Fibroblast of pulmonary artery (primary cell): ENCODE measurements at places on chromosomes 5 and 9.

DNA sequence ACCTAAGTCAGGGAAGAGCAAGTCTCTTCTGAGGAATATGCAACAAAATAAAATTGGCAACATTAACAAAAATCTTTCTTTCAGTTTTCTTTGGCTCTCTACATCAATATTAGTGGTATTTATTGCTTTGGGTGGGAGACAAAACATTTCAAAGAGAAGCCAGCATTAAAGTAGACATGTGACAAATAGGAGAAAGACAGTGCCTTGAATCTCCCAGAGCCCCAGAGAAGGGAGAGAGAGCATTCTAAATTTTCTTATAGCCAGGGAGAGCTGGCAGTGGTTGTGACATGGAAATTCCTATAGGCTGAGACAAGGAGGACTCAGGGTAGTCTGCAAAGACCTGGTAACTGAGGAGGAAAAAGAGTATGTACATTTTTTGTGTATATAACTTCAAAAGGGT, 79.4 kb upstream of the NREP start:
- DNase-seq: no peak

DNA sequence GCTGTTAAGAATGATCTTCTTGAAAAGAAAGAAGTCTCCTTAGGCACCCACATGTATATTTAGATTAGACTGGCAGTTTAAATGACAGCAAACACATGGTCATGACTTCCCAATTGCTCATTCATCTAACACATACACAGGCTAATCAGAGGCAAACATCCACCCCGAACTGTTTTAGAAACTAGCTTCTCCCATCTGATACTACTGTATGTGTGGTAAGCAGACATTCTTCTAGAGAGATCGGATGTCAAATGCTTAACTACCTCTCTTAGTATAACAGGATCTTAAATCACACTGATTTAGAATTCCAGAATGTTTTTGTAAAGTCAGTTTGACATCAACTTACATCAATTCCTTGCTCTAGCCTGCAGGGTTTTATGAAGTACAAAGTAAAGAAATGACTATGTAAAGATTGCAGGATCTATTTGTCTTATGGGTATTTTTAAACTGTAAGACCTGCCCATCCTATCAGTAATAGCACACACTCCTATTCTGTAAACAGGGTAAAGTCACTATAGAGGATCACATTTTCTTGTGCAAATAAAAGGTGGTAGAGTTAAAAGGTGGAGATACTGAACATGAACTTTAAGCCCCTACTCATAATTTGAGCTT, 239.7 kb downstream of the MLLT3 start:
- peak; percentile 9 for DNase-seq

DNA sequence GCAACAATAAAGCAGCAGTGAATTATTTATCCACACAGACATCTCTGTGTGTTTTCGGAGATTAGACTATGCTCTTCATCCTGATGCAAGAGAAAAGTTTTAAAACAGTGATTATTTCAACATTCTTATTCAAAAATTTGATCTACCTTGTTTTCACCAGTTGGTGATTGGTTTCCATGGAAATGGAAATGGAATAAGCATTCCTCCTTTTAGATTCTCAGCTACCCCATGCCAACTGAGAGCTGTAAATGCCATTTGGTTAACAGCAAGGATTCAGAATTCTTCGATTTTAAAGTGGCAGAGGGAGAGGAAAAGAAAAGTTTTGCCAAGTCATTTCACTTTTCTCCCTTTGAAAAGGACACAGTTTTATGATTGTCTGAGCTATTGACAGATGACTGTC, 154.7 kb downstream of the PCSK5 start:
- DNase-seq: peak; percentile 1

DNA sequence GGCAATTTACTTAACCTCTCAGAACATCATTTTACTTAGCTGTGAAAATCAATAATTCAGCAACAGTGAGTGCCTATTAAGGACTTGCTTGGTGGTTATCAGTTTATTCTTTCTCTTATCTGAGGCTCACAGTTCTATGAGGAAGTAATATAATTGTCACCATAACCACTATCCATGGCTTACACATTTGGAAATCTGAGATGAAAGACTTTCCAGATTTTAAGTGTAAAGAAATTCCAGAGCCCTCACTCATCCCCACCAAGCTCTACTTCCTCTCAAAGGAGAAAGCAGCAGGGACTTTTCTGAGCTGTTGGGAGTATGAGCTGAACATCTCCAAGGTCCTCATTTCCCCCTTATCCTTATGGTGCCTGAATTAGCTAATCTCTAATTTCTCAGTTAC, 321.5 kb downstream of the FBXL7 start:
- DNase-seq: peak; percentile 33

GRCh38 chr9:81724242-81724889, 35.0 kb upstream of the TLE1 start:
- peak; percentile 6 for DNase-seq

GRCh38 chr9:18544456-18544855, 70.5 kb downstream of the ADAMTSL1 start:
- no peak for DNase-seq

GRCh38 chr9:109986521-109986991, 206.6 kb downstream of the PALM2AKAP2 start:
- peak; percentile 96 for DNase-seq

GRCh38 chr9:69199769-69200470, 25.8 kb downstream of the TJP2 start:
- peak; percentile 52 for DNase-seq

DNA sequence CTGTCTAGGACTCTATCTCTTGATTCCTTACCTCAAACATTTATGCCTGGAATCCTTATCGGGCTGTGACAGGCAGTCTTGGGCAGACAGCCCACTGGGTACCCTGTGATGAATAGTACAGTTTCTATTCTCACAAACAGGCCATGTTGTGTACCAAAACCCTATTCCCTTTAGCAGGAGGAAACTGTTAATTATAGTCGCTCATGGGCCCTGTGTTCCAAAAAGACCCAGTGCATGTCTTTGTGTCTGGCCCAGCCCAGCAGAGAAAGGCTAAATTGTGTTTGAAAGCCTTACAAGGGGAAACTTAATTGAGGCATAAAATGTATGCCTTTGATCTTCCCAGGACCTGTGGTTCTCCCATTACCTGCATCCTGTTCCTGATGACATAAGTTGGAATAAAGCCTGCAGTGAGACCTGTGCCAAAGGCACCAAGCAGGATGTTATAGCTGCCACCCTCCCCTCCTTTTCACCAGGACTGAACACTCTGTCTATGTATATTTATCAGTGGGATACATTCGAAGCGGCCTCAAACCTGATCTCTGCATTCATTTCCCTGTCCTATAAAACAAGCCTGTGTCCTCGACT, 43.3 kb downstream of the TLR4 start:
- peak; percentile 7 for DNase-seq

GRCh38 chr5:7018601-7019000, 305.4 kb downstream of the TENT4A start:
- DNase-seq: no peak

DNA sequence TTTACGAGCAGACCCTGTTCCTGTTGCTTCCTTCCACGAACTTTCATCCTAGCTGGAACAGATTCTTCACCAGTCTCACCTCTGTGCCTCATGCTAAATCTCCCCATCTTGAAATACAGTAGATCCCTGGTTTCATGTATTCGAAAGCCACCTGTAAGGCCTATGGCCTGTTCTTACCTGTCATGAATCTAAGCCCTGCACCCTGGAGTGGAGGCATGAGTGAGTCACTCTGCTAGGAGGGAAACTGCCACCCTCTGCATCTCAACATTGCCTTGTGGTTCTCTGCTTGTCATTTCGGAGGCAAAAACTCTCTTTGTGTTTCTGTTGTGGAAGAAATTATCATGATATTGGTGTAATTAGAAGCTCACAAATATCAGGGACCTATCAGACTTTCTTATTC, 320.0 kb downstream of the ENC1 start:
- DNase-seq: no peak

- DNase-seq: no peak
Measured at GRCh38 chr5:148455185-148455584, 71.4 kb downstream of the FBXO38 start.

GRCh38 chr9:131116281-131117120, 8.9 kb upstream of the NUP214 start:
- DNase-seq: peak; percentile 32

- DNase-seq: no peak
Measured at GRCh38 chr5:2482778-2483177, 268.7 kb downstream of the IRX2 start.

- peak; percentile 82 for DNase-seq
Measured at GRCh38 chr5:133868946-133869518, 99.4 kb downstream of the C5orf15 start.

DNA sequence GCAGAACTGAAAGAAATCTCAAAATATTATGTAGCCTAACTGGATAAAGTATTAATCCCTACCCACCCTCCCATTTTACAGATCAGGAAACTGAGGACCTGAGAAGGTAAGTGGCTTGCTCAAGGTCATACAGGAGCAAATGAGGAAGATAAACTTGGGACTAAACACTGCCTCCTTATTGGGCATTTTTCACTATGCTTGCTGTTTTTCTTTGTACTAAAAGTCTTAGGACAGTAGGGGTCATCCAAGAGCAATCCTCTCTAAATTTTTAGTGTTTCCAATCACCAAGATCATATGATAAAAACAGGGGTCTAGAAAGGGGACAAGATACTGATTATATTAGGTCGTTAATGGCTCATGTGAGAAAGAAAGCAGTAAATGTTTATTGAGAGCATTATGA, 80.8 kb downstream of the RORB start:
- no peak for DNase-seq

- no peak for DNase-seq
Measured at GRCh38 chr5:130529511-130530485, 625.5 kb downstream of the CHSY3 start.

DNA sequence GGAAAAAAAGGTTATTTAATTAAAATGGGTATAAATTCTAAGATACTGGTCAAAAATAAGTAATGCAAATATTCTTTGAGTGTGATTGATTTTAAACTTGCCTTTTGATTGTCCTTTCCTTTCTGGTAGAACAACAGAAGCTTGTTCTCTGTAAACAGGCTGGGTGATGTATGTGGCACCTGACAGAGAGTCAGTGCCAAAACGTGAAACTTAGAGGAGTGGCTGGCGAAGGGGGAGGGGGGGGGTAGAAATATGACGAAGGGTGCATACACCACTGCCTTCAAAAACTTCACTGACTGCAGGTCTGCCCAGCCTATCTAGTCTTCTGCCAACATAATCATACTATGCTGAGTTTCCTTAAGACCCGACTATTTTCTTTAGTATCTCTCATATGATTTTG, 629.8 kb upstream of the SEMA6A start:
- no peak for DNase-seq

DNA sequence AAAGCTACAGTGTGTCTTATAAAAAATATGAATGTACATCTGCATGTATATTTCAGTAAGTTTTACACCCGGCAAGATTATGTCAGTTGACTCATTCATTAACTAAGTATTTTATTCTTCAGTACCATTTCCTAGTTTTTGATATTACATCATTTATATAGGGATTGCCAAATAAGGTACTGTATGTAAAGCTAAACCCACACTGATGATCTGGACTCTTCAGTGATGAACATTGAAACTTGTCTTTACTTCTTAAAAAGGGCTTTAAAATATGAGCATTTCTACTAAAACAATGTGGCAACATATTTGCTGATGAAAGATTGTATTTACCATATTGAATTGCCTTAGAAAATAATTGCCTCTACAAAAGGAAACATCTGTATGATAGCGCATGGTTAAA, 151.8 kb upstream of the TLX3 start:
- peak; percentile 13 for DNase-seq

GRCh38 chr9:88258601-88259000, 120.3 kb upstream of the SPATA31C2 start:
- DNase-seq: peak; percentile 35

DNA sequence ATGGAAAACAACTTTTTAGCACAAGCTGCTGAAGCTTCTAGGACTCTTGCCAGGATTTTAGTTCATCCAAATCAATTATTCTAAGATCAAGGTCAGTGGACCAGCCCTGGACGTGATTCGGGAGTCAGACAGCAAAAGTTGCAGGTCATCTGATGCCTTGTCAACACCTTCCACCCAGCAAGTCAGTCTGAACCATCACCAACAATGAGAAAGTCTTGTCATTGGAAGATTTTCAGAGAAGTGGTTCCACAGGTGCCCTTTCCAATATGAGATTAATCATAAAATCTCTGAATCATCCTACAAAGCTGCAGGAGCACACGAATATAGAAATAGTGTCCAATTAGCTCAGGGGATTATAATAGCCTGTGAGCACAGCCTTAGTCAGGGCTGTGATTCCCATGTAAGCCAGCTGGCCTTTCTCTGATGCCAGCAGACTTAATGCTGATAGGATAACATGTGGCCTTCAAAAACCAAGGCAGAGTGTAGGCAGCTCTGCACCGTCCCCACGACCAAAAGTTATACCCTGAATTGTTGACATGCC, 445.0 kb upstream of the TRPC7 start:
- DNase-seq: peak; percentile 19

DNA sequence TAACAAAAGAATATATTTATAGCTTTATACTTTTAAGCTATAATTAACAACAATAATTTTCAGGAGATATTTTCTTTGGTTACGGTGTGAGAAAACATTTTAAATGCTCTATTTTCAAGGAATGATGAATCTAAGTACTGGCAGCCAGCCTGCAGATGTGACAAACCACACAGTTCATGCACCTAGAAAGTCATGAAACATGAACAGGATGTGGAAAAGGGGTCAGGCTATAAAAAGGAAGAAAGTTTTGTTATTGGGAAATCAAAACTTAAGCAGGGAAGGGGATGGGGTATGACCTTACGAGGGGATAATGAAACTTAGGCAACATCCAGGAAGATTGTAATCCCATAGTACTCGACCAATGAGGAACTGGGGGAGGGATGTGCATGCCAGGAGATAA, 508.7 kb upstream of the GRAMD2B start:
- DNase-seq: no peak
